ENCODE measurements at places on chromosomes 16 and 17.

- no peak for DNase-seq
These were observed 22.6 kb downstream of the ADCY9 start for GRCh38 chr16:4093495-4094126.

DNA sequence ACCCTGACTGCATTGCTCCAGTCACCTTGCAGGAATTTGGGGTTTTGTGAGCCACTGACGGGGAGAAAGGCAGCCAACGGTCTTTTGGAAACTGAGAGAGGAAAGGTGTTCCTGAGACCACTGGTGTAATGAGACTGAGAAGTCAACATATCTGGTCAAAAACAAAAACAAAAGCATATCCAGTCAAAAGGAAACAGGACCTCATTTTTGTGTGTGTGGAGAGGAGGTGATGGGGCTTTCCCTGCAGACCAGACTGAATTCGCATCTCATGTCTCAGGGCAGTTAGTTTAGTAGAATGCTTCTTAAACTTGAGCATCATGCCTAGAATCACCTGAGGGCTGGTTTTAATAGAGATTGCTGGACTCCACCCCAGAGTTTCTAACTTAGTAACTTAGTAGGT, 198.4 kb downstream of the COPRS start:
- DNase-seq: no peak

GRCh38 chr16:23464196-23464595, 11.2 kb upstream of the COG7 start:
- DNase-seq: no peak

GRCh38 chr16:12349936-12350850, 373.7 kb downstream of the SNX29 start:
- DNase-seq: peak; percentile 49

GRCh38 chr17:62778990-62779681, 29.0 kb downstream of the MARCHF10 start:
- no peak for DNase-seq

GRCh38 chr16:86335266-86336172, 174.8 kb upstream of the FOXF1 start:
- no peak for DNase-seq

DNA sequence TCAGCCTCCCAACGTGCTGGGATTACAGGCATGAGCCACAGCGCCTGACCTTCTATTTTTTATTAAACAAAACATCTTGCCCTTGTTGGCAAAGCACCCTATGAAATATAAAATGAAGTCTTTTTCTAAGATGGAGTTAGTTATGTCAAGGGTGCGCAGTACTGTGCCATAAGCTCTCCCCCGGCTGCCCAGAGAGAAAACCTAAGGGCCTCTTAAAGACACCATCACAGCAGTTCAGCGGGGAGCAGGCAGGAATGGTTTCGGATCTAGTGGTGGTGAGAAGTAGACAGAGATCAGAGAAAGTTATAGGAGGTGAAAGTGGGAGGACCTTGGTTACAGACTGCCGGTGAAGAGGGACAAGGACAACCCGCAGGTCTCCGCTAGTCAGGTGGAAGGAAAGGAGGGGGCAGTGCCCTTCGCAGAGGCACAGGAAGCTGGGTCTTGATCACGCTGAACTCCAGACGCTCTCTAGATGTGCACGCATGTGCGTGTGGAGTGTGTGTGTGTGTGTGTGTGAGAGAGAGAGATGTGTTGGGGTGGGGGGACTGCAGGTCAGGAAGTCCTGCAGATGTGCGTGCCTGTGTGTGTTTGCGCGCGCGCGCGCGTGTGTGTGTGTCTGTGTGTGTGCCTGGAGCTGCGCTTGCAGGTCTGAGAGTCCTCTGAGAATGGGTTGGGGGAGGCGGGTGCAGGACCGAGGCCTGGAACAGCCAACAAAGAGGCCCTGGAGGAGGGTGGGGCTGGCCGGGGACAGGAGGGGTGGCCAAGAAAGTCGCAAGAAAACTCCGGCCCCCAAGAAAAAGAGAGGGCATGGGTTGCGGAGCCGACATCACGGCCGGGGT, 748 bp upstream of the CMTM3 start:
- DNase-seq: peak; percentile 30

DNA sequence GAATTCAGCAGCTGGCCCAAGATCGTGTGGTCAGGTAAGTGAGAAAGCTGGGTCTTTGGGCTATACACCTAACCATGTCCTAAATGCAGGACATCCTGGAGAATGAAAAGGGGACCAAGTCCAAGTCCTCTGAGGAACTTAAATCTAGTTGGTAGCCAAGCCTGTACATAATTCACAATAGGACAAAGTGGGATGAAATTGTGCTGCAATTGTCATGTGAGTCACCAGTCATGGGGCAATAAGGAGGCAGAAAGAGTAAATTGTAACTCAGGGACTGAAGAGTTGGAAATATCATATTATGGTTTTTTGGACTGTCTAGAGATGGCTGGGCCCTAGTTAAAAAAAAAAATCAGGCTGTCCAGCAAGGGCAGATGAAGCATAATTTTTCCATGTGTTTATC, 202.6 kb downstream of the CYLD start:
- peak; percentile 53 for DNase-seq

GRCh38 chr16:21526923-21527807, 72.2 kb upstream of the METTL9 start:
- no peak for DNase-seq

- DNase-seq: no peak
These were observed 8.6 kb downstream of the SLC7A5 start for GRCh38 chr16:87860553-87861299.

DNA sequence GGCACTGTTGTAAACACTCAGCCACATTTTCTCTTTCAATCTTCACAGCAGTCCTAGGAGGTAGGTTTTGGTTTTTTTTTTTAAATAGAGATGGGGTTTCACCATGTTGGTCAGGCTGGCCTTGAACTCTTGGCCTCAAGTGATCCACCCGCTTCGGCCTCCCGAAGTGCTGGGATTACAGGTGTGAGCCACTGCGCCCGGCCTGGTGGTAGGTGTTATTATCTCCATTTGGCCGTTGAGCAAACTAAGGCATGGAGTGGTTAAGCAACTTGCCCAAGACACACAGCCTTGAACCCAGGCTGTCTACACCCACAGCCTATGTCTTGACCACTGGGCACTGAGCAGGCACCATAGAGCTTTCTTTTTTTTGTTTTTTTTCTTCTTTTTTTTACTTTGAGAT, 8.6 kb downstream of the SGCA start:
- no peak for DNase-seq

DNA sequence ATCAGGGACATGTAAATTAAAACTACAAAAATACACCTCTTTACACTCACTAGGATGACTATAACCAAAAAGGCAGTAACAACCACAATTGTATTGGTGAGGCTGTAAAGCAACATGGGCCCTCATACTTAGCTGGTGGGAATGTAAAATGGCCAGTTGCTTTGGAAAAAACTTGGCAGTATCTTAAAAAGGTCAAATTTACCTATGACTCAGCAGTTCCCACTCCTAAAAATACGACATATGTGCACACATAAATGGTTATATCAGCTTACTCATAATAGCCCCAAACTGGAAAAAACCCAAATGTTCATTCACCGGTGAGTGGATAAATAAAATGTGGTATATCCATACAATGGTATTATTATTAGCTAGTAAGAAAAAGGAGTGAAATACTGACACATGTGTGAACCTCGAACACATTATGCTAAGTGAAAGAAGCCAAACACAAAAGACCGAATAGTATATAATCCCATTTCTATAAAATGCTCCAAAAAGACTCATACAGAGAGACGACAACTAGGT, 391.4 kb downstream of the NPIPA8 start:
- DNase-seq: no peak

GRCh38 chr17:19647697-19648474, 665 bp upstream of the ALDH3A2 start:
- peak; percentile 89 for DNase-seq

GRCh38 chr17:38459567-38459966, 31.3 kb downstream of the ARHGAP23 start:
- no peak for DNase-seq

DNA sequence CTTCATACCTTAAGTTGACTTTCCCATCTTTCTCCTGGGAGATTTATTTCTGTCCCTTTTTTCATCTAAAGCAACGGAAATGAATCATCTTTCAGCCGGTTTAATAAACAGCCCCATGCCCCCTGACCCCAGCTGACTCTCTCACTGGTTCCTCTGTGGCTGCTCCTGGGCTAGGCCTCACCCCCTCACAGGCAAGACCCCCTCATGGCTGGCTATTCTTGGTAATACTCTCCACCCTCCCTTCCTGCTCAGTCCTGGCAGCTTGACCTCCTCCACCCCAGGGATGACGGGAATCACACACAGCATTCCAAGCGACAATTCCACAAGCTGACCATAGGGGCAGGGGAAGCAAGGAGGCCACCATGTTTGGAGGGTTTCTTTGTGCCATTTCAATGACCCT, 1.5 kb upstream of the ADAP2 start:
- DNase-seq: no peak

GRCh38 chr17:42018339-42018738, 1.1 kb upstream of the DNAJC7 start:
- DNase-seq: no peak

DNA sequence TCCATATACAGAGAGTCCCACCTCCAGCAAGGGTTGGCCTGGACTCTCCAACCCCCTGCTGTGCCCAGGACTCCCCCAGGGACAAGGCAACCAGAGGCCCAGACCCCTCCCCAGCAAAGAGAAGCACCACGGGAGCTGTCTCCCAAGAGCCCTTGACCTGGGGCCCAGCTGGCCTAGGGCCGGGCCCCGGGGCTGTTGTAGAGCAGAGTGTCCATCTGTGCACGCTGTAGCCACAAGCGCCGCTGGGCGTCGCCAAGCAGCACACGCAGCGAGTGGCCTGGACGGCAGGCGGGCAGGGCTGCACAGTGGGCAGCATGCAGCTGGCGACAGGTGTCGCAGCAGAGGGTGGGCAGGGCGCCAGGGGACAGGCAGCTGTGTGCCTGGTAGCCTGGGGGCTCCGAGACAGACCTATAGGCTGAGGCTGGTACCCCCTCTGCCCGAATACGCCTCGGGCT, 4.3 kb downstream of the SPATA2L start:
- no peak for DNase-seq

GRCh38 chr16:84746875-84747274, 47.1 kb downstream of the USP10 start:
- no peak for DNase-seq

GRCh38 chr17:3843935-3844516, 2.0 kb downstream of the NCBP3 start:
- peak; percentile 33 for DNase-seq

DNA sequence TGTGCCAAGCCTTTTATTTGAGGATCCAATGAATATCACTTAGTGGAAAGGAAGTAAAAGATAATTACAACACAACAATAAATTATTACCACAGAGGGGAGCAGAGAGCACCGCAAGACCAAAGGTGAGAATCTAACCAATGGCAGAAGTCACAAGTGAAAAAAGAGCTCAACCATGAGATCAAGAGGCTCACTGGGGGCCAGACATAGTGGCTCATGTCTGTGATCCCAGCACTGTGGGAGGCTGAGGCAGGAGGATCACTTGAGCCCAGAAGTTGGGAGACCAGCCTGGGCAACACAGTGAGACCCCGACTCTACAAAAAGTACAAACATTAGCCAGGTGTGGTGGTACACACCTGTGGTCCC, 17.7 kb downstream of the ANKRD11 start:
- peak; percentile 29 for DNase-seq

DNA sequence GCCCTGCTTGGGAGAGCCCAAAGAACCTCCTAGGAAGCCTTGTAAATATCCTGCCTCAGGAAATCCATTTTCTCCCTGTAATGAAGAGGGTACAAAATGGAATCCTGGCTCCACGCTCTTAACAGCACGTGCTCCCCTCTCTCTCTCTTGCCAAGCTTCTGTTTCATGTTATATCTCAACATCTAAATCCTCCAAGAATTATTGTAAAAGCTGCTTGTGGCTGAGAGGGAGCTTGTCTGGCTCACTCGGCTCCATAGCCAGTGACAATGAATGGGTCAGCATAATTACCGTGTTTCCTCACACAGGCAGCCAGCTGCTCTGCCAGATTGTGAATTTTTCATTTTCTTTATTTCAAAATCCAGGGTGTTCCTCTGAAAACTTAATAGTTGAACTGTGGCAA, 317.8 kb downstream of the RBFOX1 start:
- no peak for DNase-seq

- no peak for DNase-seq
These were observed 70.2 kb downstream of the SNX11 start for GRCh38 chr17:48177816-48178215.

DNA sequence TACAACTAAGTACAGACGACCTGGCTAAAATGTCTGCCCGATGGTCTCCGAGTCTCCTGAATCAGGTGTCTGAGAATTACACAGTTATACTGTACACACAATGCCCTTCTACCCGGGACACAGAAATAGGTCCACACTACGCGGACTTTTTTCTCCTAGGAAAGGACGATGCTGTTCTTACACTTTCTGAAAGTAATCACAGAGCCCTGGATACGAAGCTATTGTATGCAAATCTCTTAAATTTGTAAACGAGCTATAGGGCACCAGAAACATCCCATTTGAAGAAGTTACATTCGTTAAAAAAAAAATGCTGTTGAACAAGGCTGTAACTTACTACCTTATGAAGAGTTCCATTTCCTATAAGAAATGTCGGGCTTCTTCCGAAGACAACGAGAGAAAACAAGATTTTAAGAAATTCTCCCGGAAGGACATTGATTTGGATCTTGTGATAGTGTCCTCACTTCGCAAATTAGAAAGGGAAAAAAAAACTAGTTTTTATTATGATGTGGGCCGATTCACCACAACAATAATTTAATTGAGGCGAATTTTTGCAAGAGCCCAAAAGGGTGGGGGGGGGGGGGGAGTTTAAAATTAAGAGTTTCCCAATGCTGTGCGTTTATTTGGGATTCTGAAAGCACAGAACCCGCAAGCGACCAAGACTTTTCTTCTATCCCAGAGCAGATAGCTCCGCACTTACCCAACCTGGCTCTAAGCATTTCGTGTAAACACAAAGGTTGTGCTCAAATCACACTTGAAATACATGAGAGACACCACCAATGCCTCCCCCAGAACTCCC, 1.5 kb upstream of the SOX9 start:
- DNase-seq: no peak

GRCh38 chr16:82400046-82400445, 226.7 kb upstream of the CDH13 start:
- no peak for DNase-seq

DNA sequence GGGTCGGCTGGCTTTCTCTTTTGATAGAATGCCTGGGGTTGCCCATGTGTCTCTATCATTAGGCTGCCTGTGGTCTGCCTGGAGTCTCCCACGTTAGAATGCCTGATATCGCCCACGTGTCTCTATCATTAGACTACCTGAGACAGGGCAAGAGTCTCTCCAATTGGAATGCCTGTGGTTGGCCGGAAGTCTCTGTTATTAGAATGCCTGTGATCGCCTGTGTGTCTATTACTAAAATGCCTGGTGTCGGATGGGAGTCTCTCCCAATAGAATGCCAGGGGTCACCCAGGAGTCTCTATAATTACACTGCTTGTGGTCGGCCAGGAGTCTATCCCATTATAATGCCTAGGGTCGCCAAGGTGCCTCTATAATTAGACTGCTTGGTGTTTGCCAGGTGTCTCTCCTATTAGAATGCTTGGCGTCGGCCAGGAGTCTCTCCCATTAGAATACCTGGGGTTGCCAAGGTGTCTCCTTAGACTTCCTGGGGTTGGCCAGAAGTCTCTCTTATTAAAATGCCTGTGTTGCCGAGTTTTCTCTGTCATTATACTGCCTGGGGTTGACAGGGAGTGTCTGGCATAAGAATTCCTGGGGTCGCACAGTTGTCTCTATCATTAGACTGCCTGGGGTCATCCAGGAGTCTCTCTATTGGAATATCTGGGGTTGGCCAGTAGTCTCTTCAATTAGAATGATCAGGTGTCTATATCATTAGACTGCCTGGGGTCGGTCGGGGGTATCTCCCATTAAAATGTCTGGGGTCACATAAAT, 2272.8 kb downstream of the TP53TG3F start:
- DNase-seq: no peak

All from inflammatory macrophage (primary cell).